ENCODE measurements at places on chromosomes 2 and 18.

DNA sequence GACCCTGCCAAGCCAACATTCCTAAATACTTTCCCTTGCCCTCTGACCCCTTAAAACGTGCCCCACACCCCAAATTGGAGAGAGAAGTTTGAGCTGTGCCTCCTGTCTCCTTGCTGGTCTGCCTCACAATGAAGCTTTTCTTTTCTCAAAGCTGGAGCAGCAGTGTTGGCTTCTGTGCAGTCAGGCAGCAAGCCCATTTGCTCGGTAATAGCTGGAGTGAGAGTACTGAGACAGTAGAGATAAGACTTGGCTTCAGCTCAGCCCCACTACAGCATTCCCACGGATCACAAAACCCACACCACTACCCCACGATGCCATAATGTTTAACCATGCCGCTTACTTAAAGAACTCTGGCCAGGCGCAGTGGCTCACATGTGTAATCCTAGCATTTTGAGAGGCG, 73.0 kb downstream of the NCAPH start:
- DNase-seq = no peak

DNA sequence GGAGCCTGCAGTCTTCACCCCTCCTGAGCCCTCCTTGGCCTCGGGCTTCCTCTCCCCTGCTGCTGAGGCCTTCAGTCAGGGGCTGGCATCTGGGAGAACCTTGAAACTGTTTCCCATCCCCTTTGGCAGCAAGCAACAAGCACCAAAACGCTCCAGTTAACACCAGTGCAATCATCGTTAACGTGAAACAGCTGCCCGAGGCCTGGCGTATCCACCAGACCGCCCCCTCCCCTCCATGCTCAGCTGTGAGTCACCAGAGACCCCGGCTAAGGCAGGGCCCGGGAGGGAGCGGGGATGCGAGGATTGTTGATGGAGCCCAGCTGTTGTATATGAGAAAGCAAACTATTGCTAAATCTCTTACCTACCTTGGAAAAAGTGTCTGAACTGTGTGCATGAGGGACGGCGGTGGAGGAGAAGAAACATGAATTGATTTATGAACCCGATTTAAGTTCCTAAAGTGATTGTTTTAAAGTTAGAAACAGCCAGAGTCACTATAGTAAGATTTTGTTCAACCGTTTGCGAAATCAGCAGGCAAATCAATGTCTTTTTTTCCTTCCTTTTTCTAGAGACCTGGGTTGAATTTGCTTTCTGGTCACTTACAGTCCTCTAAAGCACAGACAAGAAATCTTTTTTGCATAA, 5.2 kb downstream of the ZFP36L2 start:
- DNase-seq = no peak

GRCh38 chr18:76589316-76589715, 94.3 kb upstream of the ZNF516 start:
- DNase-seq = no peak

- DNase-seq = no peak
Observed at GRCh38 chr2:217477583-217477982, 525.2 kb downstream of the TNS1 start.

DNA sequence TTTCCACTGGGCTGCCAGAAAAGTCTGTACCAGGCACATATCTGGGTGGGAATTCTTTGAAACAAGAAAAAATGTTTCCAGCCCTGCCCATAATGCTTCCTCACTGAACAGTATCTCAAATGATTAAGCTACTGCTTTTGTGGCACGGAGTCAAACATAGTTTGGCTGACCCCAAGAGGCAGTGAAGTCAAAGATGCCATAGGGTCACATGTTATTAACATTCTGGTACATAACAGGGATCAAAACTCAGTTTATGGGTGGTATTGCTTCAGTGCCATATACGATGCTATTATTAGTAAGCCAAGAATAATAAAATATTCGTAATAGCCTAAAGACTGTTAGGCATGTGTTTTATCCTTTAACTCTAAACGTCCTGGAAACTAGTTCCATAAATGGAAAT, 112.4 kb downstream of the FEZ2 start:
- DNase-seq = no peak

DNA sequence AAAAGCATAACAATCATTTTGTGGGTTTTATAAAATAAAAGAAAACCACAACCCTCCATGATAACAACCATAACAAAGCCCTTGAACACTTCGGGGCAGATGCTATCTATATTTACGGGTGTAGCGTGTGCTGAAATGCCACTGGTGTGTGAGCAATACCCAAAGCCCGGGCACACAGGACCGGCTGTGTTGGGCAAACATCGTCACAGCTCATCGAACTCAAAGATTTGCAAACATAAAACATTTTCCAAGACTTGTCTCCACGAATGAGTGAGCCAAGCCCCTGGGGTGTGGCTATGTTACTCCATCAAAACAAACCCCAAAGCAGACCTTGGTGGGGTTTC, 290.2 kb downstream of the LPIN1 start:
- no peak for DNase-seq

DNA sequence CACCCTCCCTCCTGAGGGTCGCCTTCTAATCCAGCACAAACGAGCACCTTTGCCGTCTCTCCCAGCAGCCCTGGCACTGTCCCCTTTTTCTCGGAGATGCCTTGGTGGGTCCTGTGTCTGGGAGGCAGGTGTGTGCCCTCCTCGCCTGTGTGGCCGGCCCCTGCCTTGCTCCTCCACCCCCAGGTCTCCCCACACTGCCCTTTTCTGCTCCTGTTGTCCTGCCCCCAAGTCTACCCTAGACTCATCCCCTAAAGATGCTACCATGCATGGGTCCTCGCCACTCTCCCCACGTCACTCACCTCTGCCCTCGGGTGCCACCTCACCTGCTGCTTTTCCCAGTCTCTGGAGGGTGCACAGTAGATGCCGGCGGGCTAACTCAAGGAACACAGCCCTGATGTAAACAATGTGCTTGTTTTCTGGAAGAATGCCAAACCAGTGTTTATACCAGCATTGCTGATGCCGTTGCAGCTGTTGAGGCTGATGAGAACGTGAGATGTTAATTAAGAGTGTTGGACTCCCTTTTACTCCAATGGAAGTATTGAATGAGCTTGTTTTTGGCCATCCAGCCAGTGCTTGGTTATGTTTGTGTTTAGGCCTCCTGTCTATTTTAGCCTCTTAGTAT, 223.1 kb downstream of the AGAP1 start:
- DNase-seq = no peak

DNA sequence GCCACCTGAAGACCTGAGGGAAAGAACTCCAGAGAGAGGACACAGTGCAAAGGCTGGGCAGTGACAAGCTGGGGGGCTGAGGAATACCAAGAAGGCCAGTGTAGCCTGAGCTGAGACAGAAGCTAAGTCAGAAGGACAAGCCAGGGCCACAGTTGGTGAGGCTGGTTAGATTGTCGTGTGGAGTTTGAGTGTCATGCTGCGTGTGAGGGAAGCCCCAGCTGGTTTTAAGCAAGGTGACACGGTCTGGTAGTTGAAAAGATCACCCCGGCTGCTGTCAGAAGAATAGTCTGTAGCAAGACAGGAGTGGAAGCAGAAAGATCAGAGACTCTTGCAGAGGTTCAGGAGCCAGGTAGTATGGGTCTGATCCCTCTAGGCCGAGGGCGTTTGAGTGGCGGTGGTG, 50.6 kb upstream of the RMDN2 start:
- DNase-seq = no peak

- DNase-seq = no peak
Observed at GRCh38 chr2:119879502-119879901, 119.8 kb downstream of the PTPN4 start.

GRCh38 chr2:2571301-2572150, 240.5 kb upstream of the MYT1L start:
- DNase-seq = no peak

Data from activated T-cell treated with anti-CD3 and anti-CD28 coated beads, Interleukin-2, amount 50 U/mL, for 72 hours (primary cell).